H1 (cell line): ENCODE measurements at places on chromosomes 11 and 22.

- DNase-seq: no peak
- no peak overlapping the region for H3K27ac ChIP-seq
- H3K4me1 ChIP-seq: no peaks in the 10 kb centered on the region
Measured at GRCh38 chr22:43150731-43151206, 590 bp upstream of the TSPO start.

DNA sequence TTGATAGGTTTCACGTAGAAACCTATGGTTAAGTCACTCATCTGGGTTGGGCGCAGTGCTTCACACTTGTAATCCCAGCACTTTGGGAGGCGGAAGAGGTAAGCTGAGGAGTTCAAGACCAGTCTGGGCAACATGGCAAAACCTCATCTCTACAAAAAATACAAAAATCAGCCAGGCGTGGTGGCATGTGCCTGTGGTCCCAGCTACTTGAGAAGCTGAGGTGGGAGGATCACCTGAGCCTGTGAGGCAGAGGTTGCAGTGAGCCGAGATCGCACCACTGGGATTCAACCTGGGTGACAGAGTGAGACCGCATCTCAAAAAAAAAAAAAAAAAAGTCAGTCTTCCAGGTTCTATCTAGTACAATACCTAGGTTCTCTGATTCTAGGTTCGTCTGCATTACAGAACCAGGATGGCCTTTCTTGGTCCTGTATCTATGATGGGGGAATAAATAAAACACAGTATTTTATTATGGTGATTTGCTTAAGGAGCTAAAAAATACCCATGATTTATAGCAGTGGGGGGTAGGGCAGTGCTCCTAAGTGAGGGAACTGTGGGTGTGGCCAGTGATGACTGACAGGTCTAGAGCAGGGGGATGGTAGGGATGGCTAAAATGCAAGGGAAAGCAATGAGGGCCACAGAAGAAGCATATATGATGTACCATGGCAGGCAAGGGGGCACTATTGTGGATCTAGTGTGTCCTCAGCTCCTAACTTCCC, 65.5 kb upstream of the NUP160 start:
- no peak overlapping the region for H3K4me3 ChIP-seq
- H3K27ac ChIP-seq: no peak overlapping the region
- DNase-seq: no peak
- no peaks in the 10 kb centered on the region; the same call in 1 of the 2 replicates for H3K27me3 ChIP-seq

GRCh38 chr22:44351685-44352377, 39.1 kb upstream of the SHISAL1 start:
- peaks cover 7% of the 10 kb centered on the region; the same call in 1 of the 2 replicates for H3K4me1 ChIP-seq
- no peaks in the 10 kb centered on the region for H3K27me3 ChIP-seq
- DNase-seq: no peak
- no peak overlapping the region for H3K4me3 ChIP-seq

- H3K36me3 ChIP-seq: peaks cover 94% of the 10 kb centered on the region
- H3K4me1 ChIP-seq: no peaks in the 10 kb centered on the region
- no peak overlapping the region for H3K27ac ChIP-seq
Measured at GRCh38 chr11:3767536-3767935, 29.8 kb downstream of the NUP98 start.

DNA sequence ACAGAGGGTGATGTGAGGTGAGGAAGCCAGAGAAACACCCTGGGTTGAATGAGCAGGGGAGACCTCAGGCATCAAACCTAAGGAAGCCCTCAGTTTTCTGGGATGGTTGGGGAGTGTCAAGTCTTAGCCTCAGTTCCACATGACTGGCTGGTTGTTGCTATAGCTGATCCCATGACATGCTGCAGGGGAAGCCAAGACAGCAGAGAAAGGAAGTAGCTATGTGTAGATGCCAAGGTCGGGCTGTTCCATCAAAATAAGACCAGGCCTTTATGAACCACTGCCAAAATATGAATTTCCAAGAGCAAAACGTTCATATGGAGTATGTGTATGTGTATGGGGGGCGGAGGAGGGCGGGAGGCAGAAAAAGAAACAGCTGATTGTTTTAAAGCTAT, 11.6 kb downstream of the CD59 start:
- H3K4me1 ChIP-seq: peaks cover 4% of the 10 kb centered on the region; the same call in 1 of the 2 replicates
- DNase-seq: no peak
- H3K36me3 ChIP-seq: peaks cover 7% of the 10 kb centered on the region; the same call in 1 of the 2 replicates
- H3K27ac ChIP-seq: no peak overlapping the region; the same call in 1 of the 2 replicates
- no peaks in the 10 kb centered on the region for H3K27me3 ChIP-seq

DNA sequence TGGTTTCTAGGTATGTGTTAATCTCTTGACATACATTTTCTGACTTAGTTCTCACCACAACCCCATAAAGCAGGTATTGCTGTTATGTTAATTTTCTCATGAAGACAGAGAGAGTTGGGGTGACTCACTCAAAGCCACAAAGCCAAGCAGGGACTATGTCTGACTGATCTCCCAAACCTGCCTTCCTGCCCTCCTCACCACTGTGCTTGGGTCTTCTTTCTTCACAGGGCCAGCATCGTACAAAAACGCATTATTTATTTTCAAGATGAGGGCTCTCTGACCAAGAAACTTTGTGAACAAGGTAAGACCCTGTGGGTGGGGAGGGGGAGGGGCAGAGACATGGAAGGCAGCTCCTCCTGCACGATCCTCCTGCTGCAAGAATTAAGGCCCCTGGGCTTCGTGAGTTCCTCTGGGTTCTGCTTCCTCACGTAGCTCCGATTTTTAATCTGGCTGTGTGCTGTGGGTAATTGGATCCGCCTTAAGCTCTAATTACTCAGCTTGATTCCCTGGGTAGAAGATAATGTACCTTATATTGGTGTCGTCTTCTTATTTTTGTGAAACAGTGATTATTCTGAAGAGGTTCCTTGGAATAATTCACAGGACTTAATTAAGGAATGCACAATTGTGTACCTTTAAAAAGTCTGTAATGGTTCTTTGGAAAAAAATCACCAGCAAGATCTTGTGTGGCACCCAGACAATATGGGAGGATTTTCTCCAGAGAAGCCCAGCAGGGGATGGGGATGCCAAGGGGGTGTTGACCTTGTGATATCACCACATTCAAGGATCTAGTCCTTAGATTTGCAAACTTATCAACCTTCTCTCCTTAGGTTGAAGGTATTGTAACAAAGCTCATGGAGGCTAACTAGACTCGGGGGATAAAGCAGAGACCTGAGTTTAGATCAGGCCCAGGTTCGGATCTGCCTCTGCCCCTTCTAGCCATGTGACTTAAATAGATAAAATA, 112.9 kb downstream of the SPON1 start:
- no peaks in the 10 kb centered on the region for H3K4me1 ChIP-seq
- H3K36me3 ChIP-seq: no peaks in the 10 kb centered on the region
- H3K4me3 ChIP-seq: no peak overlapping the region
- no peaks in the 10 kb centered on the region for H3K27me3 ChIP-seq
- DNase-seq: no peak

DNA sequence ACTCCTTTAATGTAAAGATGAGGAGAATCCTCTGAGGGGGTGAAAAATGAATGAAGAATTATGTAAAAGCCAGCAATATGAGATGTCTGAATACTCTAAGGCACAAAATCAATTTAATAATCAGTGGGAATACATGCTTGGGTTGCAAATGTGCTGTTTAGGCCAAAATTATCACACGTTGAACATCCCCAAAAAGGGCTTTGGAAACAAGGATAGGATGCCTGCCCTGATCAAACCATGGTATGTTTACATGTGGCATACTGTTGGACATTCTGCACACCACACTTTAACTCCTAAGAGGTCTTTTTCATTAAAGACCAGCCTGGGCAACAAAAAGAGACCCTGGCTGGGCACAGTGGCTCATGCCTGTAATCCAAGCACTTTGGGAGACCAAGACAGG, 26.3 kb downstream of the F2 start:
- H3K4me3 ChIP-seq: no peak overlapping the region
- H3K36me3 ChIP-seq: peaks cover 86% of the 10 kb centered on the region
- no peaks in the 10 kb centered on the region for H3K4me1 ChIP-seq
- no peak overlapping the region for H3K27ac ChIP-seq
- no peak for DNase-seq
- H3K27me3 ChIP-seq: no peaks in the 10 kb centered on the region

GRCh38 chr11:92376146-92376599, 151.6 kb downstream of the FAT3 start:
- no peak overlapping the region for H3K27ac ChIP-seq
- peaks cover 7% of the 10 kb centered on the region for H3K4me1 ChIP-seq
- H3K36me3 ChIP-seq: no peaks in the 10 kb centered on the region
- H3K27me3 ChIP-seq: no peaks in the 10 kb centered on the region

GRCh38 chr11:119614222-119615002, 114.6 kb downstream of the NECTIN1 start:
- H3K27ac ChIP-seq: no peak overlapping the region
- peaks cover 14% of the 10 kb centered on the region for H3K4me1 ChIP-seq
- H3K4me3 ChIP-seq: no peak overlapping the region

DNA sequence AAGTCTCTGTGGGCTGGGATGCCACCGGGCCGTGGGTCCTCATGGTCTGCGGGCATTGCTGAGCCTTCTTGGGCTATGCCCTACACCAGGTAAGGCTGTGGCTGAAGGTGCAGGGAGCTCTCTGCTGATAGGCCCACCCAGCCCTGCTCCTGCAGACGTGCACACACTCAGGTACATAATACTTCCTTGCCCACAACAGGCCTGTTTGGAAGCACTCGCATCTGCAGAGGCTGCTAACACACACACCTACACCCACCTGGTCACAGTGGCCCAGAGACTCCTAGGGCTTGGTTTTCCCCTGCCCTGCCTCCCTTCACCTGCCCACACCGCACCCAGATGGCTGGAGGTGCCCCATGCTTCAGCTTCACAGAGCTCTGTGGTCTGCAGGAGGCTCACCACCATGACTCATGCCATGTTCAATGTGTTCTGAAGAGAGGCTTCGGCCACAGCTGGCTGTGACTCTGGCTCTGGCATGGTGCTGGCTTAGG, 72.8 kb upstream of the KCNQ1OT1 start:
- DNase-seq: no peak
- H3K36me3 ChIP-seq: no peaks in the 10 kb centered on the region
- H3K27ac ChIP-seq: no peak overlapping the region
- H3K4me3 ChIP-seq: no peak overlapping the region

GRCh38 chr11:119373921-119374631, 7.4 kb downstream of the USP2 start:
- H3K27me3 ChIP-seq: no peaks in the 10 kb centered on the region
- peaks cover 36% of the 10 kb centered on the region for H3K4me1 ChIP-seq
- no peak for DNase-seq
- no peaks in the 10 kb centered on the region for H3K36me3 ChIP-seq
- no peak overlapping the region for H3K27ac ChIP-seq

DNA sequence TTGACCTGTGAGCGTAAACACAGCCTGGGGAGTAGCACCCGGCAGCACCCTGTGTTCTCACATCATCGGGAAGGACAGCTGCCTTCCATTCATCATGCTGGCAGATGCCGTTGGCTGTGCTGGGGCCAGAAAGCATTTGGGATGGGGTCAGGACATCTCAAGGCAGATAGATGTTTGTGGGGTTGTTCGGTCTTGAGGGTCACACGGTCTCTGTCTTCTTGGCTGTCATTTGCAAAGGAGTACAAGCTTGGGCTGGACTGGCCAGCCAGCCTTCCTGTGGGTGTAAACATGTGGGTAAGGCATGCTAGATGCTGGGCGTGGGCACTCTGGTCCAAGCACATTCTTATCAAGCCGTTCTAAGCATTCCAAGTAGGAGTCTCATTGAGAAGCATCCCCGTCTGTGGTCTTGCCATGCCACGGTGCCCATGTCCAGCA, 81.4 kb downstream of the TBC1D22A start:
- H3K27me3 ChIP-seq: no peaks in the 10 kb centered on the region
- H3K4me3 ChIP-seq: no peak overlapping the region
- no peaks in the 10 kb centered on the region; the same call in 1 of the 2 replicates for H3K4me1 ChIP-seq
- H3K36me3 ChIP-seq: no peaks in the 10 kb centered on the region
- H3K27ac ChIP-seq: no peak overlapping the region

DNA sequence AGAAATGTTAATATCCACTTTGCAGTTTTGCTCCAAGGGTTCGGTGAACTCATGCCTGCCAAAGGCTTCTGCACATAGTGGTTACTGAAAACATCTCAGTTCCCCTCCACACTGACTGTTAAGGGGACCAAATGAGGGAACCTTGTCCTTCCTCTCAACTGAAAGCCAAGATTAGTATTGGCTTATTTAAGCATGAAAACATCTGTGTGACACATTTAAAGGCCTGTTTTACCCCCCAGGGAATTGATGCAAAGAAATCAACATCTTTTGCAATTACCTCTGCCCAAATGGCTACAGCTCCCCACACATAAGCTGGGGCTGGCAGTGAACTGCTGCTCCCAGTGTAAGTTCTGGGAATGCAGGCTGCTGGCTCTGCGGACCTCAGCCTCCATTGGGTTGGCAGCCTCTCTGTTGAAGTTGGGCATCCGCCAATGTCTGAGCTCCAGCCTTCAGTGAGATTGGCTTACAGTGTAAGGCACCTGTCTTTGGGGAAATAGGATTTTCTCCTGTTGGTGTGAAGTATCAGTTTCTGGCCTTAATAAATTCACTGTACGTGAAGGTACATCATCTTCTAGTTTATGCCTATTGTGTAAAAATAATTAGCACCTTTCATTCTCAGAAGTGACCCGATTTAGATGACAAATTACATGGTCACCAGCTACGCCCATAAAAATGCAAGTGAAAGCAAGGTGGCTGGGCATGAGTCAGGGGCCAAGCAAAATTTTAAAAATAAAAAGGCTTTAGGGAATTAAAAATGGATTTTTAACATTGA, 213.4 kb upstream of the SYN3 start:
- H3K4me1 ChIP-seq: no peaks in the 10 kb centered on the region
- H3K4me3 ChIP-seq: no peak overlapping the region
- DNase-seq: no peak
- 0 out of 2 replicates have a peak, but pooled peaks cover 4% of the 10 kb centered on the region for H3K36me3 ChIP-seq
- no peak overlapping the region for H3K27ac ChIP-seq

DNA sequence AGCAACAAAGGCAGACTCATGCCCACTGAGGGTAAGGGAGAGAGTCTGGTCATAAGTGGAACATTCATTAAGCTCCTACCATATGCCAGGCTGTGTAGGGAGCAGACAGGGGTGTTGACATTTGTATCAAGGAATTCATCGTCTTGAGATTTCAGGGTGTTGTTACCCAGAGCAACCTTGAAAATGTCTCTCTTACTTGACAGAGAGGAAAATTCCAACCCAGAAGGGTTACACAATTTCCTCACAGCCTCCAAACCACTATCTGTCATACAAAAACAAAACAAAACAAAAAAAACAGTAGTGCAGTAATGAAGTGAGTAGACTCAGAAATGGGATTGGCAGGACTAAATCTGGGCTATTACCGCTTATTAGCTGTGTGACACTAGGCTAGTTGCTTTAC, 113.2 kb downstream of the MIAT start:
- DNase-seq: no peak
- H3K27me3 ChIP-seq: peaks cover 2% of the 10 kb centered on the region; the same call in 1 of the 2 replicates
- H3K4me3 ChIP-seq: no peak overlapping the region
- peaks cover 3% of the 10 kb centered on the region; the same call in 1 of the 2 replicates for H3K36me3 ChIP-seq
- no peaks in the 10 kb centered on the region for H3K4me1 ChIP-seq
- no peak overlapping the region for H3K27ac ChIP-seq

DNA sequence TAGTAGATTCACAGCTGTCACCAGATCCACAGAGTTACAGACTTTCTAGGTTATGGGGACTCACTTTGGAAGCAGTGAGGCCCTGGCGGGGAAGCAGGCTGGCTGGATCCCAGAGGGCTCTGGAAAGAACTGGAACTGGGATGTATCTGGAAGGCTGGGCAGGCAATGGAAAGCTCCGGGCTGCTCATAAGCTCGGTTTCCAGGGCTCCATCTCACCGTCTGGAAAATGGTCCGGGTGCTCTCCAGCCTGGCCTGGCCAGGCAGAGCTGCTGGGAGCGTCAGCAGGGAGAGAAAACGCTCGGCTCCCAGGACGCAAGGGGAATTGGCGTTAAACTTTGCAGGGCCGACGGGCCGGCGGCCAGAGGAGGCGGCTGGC, 335 bp upstream of the SEZ6L start:
- H3K4me3 ChIP-seq: peak overlapping the region; percentile 53
- DNase-seq: no peak
- H3K4me1 ChIP-seq: peaks cover 19% of the 10 kb centered on the region
- no peaks in the 10 kb centered on the region for H3K36me3 ChIP-seq
- peaks cover 36% of the 10 kb centered on the region for H3K27me3 ChIP-seq
